ENCODE measurements at places on chromosomes 1 and 21.
A peak's percentile ranks its signal among the peaks of the same experiment; 100 is the strongest.

GRCh38 chr1:205286335-205286950, 35.1 kb downstream of the NUAK2 start:
- DNase-seq: peak; percentile 76

DNA sequence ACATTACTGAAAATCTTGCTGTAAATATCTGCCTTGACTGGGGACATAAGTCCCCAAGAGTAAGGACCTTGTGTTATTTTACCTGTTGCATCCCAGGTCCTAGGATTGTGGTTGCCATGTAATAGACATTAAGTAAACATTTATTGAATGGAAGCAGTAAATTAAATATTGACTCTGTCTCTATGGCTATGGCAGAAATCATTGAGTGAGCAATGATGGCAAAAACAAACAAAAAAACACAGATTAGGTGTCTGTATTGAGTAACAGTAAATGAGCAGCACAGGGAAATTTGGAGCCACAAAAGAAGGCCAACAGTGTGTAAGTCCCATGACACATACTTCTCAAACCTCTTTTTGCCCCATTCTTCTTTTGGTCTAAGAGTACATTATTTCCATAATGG, 240.4 kb downstream of the NFIA start:
- DNase-seq: no peak

DNA sequence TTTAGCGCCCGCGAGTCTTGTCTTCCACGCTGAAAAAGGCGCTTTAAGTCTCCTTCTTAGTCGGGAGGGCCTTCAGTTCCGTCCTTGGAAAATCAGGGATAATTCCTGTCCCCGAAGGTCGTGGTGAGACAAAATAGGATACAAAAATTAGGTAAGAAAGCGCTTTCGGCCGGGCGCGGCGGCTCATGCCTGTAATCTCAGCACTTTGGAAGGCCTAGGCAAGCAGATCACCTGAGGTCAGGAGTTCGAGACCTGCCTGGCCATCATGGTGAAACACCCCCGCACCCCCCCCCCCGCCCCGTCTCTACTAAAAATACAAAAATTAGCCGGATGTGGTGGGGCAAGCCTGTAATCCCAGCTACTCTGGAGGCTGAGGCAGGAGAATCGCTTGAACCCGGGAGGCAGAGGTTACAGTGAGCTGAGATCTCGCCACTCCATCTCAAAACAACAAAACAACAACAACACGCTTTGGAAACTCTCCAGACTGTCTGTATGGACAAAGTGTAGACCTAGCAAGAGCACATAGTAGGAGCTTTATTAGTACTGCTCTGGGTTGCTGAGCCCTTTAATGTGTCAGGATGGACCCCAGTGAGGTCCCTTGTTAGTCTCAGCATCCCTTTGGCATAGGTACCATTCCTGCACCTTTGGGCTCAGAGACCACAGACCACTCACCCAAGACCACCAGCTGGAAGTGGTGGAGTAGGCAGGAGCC, 790 bp upstream of the TMEM54 start:
- no peak for DNase-seq

GRCh38 chr1:116432655-116433265, 59.7 kb downstream of the ATP1A1 start:
- no peak for DNase-seq

All from CD8-positive, alpha-beta T cell (primary cell).